Activated CD8-positive, alpha-beta memory T cell treated with anti-CD3 and anti-CD28 coated beads for 4 hours (primary cell): ENCODE measurements at places on chromosomes 11 and 22.

GRCh38 chr11:85115798-85116197, 511.3 kb downstream of the DLG2 start:
- no peak for DNase-seq

GRCh38 chr22:36292823-36293530, 40.0 kb downstream of the APOL1 start:
- no peak for DNase-seq

DNA sequence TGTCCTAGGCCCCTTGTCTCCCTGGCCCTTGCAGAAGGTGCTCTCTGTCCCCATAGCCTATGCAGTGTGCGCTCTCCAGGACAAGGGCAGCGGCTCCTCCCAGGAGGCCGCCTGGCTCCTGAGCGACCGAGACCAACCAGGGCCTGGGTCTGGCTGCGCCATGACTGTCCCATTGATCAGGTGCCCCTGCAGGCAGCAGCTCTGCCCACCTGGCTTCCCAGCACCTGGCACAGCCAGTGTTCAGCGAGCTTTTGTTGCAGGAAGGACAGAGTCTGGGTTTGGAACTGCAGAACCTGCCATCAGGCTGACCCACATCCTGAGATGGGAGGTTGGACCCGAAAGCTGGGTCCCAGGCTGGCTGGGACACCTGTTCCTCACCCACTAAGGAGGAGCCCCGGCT, 1001.1 kb downstream of the BRD1 start:
- no peak for DNase-seq

DNA sequence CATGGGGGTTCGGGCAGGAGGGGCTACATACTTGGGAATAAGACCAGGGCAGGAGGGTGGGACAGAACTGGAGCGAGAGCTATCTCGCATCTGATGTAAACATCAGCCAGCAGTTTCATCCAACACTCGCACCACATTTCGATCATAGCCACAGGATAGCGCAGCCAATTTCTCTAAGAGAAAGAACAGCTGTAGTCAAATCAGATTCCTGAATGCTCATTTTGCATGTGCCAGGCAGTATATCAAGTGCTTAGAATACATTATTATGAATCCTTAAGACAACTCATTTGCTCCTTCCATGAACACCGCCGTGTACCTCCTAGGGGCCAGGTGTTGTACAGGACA, 14.5 kb downstream of the DGCR2 start:
- no peak for DNase-seq

DNA sequence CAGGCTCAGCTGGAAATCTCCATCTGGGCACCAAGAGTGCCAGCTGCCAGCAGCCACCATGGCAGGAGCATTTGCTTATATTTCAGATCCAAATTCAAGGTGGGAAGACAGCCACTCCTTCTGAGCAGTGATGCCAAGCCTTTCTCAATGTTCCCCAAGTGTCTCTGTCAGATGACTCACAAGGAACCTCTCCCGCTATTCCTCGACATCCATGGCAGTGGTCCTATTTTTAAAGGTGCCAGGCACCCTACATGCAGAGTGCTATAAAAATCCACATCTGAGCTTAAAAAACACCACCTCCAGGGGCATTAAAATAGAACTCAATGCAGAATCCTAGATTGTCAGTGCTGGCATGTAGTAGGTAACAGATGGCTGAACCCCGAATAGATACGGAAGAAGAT, 112.1 kb downstream of the SLC1A2 start:
- DNase-seq = no peak

DNA sequence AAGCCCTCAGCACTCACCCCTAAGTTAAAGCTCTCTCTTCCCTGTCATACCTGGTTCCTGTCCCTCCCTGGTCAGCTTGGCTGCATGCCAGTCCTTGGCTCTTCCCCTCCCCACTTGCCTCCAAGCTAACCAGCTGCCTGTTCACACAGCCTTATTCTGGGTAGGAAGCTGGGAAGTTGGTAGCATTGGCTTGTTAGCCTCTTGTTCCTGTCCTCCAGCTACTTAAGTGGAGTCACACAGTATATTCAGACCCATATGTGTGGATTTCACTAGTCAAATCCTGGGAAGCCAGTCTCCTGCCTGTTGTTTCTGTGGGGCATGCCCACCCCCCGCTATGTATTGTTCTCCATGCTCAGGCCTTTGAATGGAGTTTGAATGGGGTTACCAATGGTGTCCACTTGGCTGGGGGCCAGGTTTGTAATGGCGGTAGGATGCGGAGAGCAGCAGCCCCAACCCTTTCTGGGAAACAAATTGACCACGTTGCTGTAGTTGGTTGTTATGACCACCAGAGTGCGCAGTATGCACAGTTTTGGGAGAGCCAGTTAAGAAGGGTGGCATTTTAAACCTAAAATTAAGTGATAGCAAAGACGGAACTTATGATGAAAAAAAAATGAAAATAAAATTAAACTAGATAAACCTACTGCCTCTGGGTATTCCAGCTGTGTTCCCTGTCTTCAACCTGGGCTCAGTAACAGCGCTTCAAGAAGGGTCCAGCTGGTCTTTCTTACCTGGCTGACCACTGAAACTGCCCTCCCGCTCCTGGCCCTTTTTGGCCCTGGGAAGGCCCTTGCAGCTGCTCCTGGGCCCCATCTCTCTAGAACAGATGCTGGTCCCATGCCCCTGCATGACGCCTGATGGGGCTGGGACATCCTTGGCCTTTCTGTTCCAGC, 10.7 kb upstream of the RPS3 start:
- DNase-seq = peak; percentile 46

DNA sequence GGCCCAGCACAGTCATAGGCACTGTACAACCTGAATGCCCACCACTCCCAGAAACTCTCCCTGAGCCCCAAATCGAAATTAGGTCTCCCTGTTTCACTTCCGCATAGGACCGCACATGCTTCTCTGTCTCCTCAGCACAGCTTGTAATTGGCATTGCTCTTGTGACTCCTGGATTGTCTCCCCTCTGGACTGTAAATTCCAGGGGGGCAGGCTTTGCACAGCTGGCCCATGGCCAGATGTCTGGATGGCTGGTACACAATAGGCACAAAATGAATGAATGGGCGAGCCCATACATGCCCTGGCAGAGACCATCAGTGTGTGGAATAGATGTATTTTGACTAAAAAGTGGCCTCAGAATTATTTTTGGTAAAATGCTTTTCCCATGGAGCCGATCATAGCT, 63.3 kb upstream of the PHF21B start:
- DNase-seq = no peak

DNA sequence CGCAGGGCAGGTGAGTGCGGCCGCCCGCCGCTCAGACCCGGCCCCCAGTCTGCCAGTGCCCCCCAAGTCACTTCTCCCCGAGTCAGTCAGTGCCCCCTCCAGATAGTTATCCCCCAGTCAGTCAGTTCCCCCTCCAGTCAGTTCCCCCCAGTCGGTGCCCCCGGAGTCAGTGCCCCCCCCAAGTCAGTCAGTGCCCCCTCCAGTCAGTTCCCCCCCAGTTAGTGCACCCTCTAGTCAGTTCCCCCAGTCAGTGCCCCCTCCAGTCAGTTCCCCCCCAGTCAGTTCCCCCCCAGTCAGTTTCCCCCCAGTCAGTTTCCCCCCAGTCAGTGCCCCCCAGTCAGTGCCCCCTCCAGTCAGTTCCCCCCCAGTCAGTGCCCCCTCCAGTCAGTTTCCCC, 411 bp downstream of the PPP6R2 start:
- DNase-seq = no peak

DNA sequence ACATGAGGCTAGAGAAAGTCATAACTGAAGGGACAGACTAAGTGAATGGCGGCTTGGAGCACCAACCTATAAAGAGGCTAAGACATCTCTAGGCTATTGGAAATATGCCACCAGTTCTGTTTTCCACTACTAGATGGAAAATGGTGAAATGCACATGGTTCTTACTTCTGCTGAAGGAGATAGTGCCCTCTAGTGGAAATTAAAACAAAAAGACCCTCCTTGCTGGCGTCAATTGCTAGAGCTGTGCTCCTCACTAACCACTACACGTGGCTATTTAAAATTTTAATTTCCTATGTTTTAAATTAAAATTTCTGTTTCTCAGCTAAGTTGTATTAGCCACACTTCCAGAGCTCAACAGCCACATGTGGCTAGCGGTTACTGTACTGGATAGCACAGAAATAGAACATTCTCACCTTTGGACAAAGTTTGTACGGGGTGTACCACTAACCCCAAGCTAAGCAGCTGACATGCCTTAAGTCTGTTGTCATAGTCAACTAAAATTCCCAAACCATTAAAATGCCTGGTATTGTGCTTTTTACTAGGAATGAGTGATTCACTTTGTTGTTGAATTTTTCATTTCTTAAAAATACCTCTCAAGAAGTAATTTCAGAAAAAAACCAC, 34.1 kb upstream of the CALCA start:
- DNase-seq = no peak

DNA sequence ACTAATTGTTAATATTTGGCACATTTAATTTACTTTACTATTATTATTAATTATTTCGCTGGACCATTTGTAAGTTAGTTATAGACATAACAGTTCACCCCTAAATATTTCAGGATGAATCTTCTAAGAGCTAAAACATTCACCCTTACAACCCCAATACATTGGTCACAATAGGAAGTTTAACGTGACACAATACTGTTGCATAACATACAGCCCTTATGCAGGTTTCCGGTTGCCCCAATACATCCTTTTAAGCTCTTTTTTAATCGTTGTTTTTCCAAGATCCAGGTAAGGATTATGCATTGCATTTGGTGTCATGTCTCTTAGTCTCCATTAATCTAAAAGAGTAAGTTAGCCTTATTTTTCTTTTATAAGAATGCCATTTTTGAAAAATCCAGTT, 71.2 kb downstream of the HSD17B12 start:
- no peak for DNase-seq

- DNase-seq = no peak
Measured at GRCh38 chr11:59938132-59938531, at the start of gene OOSP1. OOSP1 (plus strand) TSS chr11:59938432; CDS start chr11:59938455, 23 bp downstream.

DNA sequence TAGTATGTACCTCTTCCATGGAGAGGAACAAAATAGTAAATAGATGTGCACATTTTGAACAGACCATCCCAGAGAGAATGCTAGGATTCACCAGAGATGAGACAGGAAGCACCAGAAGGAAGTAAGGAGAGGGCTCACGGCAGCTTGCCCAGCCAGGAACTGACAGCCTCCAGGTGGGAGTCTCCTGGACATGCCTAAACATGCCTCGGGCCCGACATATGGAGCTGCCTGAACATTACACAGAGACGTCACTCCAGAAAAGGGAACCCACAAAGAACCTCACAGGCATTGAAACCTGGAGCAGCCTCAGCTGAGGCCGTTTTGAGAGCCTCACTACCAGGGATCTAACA, 67.4 kb downstream of the BRD1 start:
- no peak for DNase-seq

- DNase-seq = no peak
Measured at GRCh38 chr11:121441521-121441920, 10.6 kb upstream of the SORL1 start.

DNA sequence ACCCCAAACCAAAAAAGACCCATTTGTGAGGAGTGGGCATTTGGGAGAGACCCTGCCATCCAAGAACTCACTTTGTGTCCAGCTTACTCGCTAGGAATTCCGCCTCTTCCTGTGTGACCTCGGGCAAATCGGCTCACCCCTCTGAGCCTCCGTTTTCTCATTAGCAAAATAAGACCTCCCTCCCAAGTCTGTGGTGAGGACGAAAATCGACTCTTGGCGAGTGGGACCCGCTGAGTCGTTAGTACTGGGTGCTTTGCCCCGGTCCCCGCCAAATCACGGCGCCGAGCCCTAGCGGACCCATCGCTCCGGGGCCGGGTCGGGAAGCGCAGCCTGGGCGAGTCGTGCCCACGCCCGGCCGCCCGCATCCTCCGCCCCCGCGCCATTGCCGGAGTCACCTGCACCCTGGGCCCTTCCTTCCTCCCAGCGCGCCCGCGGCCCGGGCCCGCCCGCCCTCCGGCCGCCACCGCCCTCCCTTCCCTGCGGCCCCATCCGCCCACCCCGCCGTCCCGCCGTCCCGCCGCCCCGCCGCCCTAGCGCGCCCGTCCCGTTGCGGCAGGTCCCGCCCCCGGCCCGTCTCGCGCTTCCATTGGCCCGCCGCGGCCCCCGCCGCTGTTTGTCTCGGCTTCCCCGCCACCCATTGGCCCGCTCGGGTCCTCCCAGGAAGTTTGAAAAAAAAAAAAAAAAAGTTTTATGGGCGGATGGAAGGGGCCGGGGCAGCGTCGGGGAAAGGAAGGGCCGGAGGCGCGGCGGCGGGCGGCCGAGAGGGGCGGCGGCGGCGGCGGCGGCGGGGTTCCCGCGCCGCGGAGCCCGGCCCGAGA, 48.9 kb downstream of the TRIOBP start:
- peak; percentile 72 for DNase-seq

DNA sequence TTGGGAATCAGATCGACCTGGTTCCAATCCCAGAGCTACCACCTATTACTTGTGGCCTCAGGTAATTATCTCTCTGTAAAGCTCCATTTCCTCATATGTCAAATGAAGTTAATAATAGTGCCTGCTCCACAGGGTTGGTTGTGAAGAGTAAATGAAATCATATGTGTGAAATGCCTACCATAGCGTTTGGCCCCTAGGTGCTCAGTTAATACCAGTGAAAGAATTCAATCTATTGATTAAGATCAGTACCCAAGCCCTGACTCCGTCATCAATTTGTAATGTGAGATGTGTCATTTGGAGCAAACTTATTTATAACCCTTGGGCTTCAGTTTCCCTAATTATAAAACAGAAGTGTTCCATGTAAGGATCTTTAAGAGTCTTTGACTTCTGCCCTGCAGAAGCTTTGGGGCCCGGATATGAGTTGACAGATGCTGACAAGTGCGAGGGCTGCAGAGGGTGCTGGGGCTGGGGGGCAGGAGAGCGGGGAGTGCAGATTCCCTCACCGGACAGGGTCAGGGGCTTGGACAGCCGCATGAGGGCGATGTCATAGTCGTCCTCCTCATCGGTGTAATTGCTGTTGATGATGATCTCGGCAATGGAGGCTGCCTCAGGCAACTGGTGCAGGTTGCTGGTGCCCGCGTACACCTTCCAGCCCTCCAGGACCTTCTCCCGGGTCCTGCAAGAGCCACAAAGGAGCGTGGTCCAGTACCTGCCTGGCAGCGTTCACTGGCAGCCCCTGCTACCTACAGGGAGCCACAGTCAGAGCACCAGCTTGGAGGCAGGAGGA, 20.9 kb downstream of the TMPRSS13 start:
- no peak for DNase-seq

GRCh38 chr11:94602430-94603372, 35.5 kb downstream of the PIWIL4 start:
- peak; percentile 6 for DNase-seq

- no peak for DNase-seq
Measured at GRCh38 chr11:82046778-82047177, 686.9 kb downstream of the FAM181B start.

DNA sequence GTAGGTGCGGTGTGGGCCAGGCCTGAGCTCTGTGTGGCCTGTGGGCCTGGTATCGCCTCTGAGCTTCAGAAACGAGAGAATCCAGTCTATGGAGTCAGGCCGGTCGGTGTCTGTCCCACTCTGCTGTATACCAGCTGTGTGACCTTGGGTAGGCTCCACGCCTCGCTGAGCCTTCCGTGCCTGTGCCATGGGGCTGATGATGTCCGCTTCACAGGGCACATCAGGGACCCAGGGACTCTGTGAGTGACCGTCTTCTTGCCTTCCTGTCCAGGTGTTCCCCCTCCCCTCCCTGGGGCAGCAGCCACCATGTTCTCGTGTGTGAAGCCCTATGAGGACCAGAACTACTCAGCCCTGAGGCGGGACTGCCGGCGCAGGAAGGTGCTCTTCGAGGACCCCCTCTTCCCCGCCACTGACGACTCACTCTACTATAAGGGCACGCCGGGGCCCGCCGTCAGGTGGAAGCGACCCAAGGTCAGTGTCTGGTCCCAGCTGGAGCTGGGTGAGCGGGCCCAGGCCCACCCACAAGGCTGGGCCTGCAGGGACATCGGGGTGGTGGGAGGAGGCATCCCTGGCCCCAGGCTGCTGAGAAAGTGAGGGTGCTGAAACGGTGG, 17.9 kb downstream of the CAPN5 start:
- no peak for DNase-seq
